ENCODE measurements at places on chromosomes 11 and 22.

GRCh38 chr11:8650401-8650990, 32.0 kb downstream of the TRIM66 start:
- no peak for DNase-seq

GRCh38 chr11:76770642-76771445, 12.3 kb upstream of the TSKU start:
- no peak for DNase-seq

- no peak for DNase-seq
Observed at GRCh38 chr11:59062602-59063529, 23.2 kb upstream of the GLYATL1B start.

- no peak for DNase-seq
Observed at GRCh38 chr11:123330471-123330870, 99.6 kb upstream of the GRAMD1B start.

DNA sequence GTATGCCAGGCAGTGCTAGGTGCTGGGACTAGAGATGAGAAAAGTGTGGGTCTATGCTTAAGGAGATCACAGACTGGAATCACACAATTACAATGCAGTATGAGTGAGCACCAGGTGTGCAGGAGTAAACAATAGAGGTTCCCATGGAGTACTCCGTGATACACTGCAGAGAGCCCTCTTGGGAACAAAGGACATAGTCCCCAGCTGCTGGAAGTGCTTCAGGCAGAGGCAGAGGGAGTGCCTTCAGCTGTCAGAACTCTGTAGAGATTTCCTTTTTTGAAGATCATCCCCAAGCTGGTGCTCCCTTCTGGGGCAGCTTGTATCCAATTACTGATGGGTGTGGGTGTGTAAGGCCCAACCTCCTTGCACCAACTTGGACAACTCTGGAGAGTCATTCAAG, 143.5 kb upstream of the PLET1 start:
- DNase-seq, result no peak

GRCh38 chr22:19527321-19527721, 3.1 kb upstream of the CLDN5 start:
- no peak for DNase-seq

- peak; percentile 52 for DNase-seq
Observed at GRCh38 chr11:116422956-116423600, 349.7 kb downstream of the BUD13 start.

DNA sequence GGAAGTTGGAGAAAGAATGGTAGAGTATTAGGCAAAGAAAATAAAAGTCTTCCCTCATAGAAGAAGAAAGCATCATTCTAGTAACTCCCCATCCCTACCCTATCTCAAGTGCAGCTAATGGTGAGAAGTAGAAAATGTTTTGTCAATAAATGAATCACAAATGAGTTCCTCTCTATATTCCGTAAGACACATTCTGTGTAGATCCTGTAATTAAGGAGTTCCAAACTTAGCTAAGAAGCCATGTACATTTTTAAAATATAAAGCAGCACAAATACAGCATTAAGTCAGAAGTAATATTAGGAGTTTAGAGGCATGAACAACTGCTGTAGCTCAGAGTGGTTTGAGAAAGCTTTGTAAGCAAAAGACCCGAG, 80.1 kb downstream of the GAB2 start:
- no peak for DNase-seq

DNA sequence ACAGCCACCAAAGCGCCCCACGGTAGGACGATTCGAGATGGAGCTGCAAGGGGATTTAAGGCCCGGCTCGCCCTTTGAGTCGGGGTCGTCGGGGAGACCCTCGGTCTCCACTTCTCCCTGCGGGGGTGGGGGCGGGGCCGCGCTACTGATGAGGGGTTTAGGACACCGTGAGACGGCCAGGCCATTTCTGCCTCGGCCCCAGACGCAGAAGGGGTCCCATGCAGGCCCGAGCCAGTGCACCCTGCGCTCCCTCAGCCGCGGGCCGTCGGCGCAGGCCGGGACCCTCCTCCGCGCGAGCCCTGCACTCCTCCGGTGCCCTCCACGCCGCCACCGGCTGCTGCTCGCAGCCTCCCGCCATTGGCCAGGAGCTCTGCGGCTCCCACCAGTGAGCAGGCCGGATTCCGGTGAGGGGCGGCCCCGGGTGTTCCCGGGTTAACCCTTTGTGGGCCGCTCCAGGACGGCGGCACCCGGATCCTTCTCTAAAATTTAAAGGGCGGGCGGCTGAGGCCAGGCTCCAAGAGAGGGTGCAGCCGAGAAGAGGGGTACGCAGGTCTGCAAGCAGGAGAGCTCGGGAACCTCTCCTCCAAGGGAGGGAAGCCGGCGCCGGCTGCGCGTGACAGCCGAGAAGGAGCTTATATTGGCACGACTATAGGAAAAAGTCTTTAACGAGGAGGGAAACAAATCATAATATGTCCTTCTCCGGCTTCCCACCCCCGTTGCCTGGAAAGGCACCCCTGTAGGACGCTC, 18.0 kb downstream of the CREB3L1 start:
- no peak for DNase-seq

DNA sequence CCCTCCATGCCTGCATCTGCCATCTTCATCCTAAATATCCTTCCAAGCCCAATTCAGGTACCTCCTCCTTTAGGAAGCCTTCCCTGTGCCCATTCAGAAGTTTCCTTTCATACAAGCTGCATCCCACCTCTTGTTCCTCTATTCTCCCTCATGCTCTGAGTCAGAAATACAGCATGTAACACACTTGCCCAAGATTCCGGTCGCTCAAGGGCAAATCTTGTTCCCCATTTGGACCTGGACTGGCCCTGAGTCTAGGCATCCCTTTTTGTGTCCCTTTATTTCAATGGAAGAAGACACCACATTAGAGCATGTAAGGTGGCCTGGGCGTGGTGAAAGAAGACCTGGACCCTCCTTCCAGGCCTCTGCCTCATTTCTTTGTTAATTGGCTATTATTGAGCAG, 38.5 kb downstream of the RTL6 start:
- no peak for DNase-seq

DNA sequence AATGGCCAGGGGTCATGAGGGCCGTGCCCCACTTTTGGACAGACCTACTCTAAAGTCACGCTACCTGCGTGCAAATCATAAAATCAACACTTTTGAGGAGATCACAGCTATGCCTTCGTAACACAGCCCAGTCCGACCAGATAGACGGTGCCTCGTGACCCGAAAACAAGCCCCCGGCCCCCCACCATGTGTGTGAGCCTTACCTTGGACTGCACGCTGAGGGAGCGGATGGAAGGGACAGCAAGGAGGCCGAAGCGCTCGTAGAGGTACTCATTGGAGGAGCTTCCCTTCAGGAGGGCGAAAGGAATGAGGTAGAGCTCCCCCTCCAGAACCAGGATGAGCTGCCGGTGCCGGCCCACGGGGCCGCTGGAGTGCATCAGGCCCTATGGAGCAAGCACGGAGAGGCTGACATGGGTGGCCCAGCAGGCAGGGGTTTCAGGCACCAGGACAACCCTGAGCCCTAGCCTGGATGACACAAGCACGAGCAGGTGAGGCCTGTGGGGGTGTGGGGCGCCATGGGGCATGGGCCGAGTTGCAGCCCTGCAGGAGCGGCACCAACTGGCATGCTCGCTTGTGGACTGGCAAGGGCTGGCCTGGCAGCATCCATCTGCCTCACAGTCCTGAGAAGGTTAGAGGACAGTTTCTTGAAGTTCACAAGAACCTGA, 82.2 kb upstream of the PITPNB start:
- no peak for DNase-seq

DNA sequence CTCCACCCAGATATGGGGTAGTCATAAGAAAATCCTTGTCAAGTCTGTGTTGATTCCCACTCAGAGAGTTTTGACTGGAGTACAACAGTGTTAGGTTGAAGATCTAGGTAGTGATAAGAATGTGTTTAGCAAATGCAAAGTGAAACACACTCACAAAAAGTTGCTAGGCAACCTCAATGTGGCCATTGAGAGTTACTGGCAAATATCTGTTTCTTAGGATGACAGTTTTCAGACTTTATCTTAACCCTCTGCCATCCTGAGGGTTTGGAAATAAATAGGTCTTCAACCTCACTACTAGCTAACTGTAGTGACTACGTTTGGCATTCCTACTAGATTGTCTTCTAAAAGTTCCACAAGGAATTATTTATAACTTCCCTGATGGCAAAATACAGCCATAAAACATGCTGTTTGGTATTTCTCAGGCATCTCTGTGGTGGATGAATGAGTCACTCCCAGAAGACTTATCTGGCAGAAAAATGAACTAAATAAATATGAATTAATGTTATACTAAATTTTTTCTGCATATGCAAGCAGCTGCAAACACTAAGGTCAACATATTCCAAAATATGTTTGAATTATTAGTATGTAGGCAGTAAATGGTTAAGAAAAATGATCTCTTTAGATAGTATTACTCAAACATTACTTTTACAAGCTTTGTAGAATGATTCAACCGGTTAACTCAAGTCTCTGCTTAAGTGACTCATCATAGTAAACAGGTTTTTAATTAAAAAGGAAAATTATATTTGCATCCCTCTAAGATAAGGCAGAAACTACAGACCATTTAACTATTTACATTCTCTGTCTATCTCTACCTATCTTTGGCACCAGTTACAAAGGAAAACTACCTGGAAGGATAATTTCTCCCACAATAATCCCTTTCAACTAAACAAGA, 17.1 kb upstream of the SYTL2 start:
- DNase-seq, result no peak

- no peak for DNase-seq
Observed at GRCh38 chr11:21814169-21814568, 378.7 kb upstream of the ANO5 start.

DNA sequence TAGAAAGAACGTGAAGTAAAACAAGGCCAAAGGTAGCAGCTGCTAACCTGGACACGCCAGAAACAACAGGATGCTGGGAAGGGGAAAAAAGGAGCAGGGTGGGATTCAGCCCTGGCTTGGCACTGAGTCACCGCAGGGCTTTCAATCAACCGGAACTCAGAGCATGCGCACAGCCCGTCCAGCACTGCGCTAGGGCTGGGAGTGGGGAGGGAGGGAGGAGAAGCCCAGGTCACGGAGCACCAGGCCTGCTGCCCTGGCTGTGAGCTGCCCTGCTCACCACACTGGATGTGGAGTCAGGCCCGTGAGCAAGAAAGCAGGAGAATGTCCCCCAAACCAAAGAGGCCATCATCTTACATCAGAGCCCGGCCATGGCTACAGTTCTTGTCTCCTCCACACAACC, 51.5 kb downstream of the APOL1 start:
- no peak for DNase-seq

DNA sequence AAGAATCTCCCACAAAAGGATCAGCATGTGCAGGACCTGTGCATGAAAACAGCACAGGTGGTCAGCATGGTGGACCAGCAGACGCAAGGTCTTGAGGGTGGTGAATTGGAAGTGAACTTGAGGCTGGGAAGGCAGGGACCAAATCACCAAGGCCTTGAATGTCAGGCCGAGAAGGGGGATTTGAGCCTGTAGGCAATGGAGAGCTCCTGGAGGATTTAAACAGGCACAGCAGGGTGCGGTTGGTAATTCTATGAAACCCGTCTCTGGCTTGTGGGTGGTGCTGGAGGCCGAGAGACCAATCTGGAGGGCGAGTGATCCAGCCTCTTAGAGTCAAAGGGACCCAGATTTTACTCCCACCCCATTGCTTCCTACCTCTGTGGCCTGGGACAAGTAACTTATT, 2.4 kb downstream of the TSKU start:
- no peak for DNase-seq

GRCh38 chr11:121652971-121653370, 200.2 kb upstream of the SORL1-AS1 start:
- no peak for DNase-seq

DNA sequence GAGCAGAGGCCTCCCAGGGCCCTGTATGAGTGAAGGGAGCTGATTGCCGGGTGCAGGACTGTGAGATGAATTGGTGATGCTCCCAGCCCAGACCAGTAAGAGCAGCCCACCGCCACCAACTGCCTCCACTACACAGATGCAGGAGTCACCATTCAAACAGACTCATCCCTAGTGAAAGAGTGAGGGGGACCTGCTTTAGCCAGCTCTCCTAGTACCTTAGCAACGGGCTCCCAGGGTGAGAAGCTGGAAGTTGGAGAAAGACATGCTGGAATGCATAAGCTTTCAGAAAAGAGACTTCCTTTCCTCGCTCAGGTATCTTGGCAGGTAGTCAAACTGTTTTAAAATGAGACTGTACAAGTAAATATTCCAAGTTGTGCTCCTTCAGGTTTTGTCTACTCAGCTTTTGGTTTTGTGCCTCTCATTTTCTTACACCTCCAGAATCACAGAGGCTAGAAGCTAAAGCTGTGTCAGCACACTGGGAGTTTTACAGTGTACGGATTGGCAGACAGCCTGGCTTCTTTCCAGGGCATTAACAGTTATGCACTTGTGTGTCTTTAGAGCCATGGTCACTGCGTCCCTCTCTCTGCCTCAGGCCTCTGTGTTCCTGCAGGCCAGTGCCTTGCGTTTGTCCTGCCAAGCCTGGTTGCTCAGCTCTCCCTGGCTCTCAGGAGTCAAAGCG, 146.2 kb downstream of the ATXN10 start:
- no peak for DNase-seq

Data from iPS DF 19.7 (cell line).